Esophagus muscularis mucosa (tissue), 4 donors: ENCODE measurements at places on chromosomes 7 and 10.

DNA sequence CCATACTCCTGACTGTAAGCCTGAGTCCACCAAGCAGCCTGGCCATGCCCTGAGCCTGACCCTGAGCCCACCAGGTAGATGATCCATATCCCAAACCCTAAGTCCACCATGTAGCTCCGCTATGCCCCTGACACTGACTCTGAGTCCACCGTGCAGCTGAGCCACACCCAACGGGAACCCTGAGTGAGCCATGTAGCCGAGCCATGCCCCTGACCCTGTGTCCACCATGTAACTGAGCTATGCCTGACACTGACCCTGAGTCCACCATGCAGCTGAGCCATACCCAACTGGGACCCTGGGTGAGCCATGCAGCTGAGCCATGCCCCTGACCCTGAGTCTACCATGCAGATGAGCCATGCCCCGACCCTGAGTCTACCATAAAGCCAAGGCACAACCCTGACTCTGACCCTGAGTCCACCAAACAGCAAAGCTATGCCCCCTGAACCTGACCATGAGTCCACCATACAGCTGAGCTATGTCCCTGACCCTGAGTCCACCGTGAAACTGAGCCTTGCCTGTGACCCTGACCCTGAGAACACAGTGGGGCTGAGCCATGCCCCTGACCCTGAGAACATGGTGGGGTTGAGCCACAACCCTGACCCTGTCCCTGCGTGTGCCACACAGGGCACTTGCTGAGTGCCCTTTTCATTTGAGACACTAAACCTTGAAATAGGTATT is 299.8 kb downstream of the TNS3 start:
- DNase-seq, result no peak

GRCh38 chr7:134886353-134887057 is 99.8 kb upstream of the AGBL3 start:
- peak; percentile 90 for DNase-seq

GRCh38 chr10:82438277-82438676 is 563.3 kb downstream of the NRG3 start:
- no peak for DNase-seq

- DNase-seq, result no peak
Measured at GRCh38 chr10:48307711-48308018, 1.2 kb downstream of the MAPK8 start.

GRCh38 chr10:75472685-75473084 is 41.3 kb downstream of the LRMDA start:
- no peak for DNase-seq

GRCh38 chr10:30186371-30186875 is 127.0 kb upstream of the JCAD start:
- no peak for DNase-seq

DNA sequence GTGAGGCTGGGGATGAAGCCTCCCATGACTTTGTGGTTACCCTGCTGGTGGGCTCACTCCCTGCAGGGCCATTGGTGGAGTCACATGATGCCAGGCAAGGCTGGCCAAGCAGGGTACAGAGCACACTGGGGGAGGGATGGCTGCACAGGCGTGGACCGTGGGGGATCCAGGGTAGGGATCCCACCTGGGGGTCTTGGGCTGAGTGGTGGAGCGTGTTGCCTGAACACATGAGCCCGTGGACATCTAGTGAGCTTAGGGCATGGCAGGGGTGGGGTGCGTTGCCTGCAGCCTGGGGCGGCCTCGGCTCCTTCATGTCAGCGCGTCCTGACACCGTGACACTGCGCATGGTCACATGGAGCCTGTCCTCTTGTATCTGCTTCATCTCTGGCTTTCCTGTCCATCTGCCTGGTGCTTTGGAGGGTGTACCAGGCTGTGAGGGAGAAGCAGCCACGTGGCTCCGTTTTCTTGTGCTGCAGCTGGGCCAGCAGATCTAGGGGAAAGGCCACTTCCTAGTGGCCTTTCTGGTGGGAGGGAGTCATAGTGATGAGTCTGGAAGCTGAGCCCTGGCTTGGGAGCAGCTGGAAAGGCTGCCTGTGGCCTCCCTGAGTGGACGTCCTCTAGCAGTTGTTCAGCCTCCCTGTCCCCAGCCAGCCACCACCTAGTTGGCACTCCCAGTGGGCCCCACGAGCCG is 96.2 kb downstream of the LHPP start:
- DNase-seq, result no peak

- DNase-seq, result no peak
Measured at GRCh38 chr10:130399425-130399950, 263.3 kb downstream of the GLRX3 start.

- no peak for DNase-seq
Measured at GRCh38 chr7:87300756-87301155, 44.7 kb upstream of the CROT start.

GRCh38 chr7:83559887-83560286 is 89.1 kb downstream of the SEMA3E start:
- no peak for DNase-seq

- no peak for DNase-seq
Measured at GRCh38 chr7:137488038-137488437, 144.5 kb upstream of the PTN start.

DNA sequence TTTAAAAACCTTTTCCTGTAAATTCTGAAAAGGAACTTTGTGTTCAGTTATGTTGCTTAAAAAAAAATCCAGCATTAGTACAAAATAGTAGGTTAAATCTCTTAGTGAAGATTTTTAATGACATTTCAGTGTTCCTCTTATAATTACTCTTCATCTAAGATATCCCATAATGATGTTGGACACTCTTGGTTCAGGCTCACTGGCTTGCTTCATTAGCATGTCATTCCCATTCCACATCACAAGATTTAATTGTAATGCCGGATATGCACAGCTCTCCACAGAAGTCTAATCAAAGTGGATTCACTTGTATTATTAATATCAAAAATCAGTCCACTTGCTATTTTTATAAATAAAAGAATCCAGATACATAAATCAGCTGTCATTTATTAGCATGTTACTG is 180.0 kb upstream of the MDFIC start:
- DNase-seq, result no peak

- DNase-seq, result no peak
Measured at GRCh38 chr10:28558186-28558585, 25.3 kb downstream of the WAC start.

DNA sequence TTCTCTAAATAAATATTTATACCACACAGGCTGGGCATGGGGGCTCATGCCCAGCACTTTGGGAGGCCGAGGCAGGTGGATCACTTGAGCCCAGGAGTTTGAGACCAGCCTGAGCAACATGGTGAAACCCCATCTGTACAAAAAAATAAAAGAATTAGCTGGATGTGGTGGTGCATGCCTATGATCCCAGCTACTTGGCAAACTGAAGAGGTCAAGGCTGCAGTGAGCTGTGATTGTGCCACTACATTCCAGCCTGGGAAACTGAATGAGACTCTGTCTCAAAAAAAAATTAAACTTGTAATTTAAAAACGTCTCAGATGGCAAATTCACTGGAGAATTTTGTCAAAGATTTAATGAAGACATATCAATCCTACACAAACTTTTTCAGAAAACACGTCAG is 277.6 kb upstream of the BMPER start:
- DNase-seq, result no peak

DNA sequence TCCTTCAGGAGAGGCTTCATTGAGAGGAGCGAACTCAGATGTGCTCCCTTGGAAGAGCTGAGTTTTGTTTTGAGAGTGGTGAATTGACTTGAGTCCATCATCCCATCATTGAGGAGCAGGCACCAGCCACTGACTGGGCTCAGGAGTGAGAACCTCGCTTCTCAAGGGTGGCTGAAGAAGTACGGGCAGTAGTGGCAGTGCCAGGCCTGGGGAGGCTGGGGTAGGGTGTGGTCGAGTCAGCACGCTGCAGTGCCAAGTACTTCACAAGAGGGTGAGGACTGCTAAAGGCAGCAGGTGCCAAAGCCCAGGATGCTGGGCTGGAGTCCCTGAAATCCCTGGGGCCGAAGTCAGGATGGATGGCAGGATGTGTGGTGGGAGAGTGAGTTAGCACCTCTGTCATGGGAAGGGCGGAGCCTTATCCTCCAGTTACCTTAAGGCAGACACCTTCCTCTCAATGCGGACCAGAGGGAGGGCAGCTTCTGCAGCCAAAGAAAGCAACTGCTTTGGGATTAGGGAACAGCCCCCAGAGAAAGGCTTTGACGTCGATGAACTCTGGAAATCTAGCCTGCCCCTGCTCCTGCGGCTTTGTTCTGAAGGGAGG is 210.3 kb downstream of the CAMK1D start:
- no peak for DNase-seq

DNA sequence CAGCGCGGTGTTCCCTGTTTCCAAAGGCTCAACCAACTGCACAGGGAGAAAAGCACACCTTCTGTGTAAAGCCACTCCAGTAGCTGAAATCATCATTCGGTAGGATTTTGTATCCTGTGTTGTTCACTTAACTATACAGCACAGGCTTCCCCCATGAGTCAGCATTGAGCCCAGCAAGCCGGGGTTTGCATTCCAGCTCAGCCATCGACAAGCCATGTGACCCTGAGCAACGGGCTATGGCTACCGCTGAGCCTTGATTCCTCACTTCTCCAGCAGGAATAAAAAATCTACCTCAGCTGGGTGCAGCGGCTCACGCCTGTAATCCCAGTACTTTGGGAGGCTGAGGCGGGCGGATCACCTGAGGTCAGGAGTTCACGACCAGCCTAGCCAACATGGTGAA is 44.1 kb upstream of the ATP6V0A4 start:
- DNase-seq, result no peak

DNA sequence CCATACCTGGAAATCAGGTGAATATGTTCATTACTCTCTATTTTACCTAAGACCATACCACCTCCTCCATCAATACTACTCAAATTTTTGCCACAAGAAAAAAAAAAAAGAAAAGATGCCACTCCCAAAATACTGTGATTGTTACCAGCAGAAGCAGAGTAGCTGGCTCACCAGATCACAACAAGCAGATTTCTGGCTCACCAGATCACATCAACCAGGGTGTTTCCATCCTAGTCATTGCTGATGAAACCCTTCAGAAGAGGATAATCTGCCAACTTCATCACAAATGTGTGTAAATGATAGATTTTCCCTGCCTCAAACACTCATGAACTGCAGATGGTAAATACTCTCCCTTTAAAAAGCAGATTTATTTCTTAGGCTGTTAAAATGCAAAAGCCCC is 109.7 kb upstream of the NAMPT start:
- no peak for DNase-seq

DNA sequence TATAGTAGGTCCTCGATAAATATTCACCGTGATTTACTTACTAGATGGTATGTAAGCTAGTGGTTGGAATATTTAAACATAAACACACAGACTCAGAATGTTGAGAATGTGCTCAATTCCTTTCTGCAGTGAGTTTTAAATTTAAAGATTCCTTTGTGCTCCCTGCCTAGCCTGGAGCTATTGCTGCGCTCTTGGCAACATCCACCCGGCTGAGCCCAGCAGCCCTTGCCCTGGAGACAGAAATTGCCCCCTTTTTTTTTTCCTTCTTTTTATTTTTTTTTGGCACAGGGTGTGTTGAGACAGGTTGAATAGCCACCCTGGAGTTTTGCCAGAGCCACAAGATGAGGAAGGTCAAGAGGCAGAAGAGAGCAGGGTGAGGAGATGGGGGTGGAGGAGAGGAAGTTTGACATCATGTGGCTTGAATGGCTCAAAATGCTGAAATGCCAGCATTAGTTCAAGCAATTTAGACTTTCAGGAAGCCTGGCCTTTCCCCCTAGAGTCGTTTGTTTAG is 180.8 kb downstream of the PRKCQ start:
- no peak for DNase-seq

DNA sequence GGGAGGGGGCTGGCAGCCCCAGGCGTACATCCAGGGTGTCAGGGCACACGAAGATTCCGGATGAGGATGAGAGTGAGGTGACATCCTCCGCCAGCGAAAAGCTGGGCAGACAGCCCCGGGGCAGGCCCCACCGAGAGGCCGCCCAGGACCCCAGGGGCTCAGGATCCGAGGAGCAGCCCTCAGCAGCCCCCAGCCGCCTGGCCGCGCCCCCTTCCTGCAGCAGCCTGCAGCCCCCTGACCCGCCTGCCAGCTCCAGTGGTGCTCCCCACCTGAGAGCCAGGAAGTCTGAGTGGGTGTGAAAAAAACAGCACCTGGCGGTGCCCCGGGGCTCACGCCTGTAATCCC is 3.2 kb downstream of the GJD4 start:
- DNase-seq, result no peak

DNA sequence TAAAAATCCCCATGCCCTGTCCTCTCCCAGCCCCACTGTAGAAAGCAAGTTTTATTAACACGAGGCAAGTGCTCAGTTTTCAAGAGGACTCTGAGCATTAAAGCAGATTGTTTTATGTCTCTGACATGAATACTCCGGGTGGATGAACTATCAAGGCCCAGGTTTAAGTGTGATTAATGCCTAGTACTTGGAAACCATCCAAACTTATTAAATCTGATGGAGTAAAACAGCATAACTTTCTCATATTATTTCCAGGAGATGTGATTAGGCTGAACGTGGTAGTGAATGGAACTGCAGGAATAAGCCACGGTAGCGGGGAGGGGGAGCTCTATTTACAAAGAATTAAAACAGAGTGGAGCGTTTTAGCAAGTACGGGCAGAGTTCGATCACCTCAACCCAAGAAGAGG is 144.2 kb upstream of the RNF32 start:
- DNase-seq, result no peak

- DNase-seq, result no peak
Measured at GRCh38 chr10:21808550-21808949, 195.0 kb downstream of the DNAJC1 start.

DNA sequence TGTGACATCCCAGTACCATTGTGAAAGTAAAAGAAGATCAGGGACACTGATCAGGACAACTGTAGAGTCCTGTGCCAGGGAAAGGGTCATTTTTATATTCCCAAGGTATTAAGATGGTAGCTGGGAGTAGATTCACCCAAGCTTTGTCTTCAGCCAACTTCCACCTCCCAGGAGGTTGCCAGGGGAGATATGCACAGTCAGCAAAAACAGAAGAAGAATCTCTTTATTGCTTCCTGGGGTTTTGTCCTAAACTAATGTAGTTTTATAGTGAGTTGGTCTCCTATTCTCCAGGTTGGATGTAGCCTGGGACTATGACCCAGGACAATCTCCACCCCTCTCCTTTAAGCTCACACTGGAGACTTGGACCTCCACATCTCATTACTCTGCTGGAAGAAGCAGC is 139.2 kb downstream of the RAMP3 start:
- DNase-seq, result no peak

- DNase-seq, result no peak
Measured at GRCh38 chr7:2601065-2601464, 30.7 kb upstream of the TTYH3 start.

DNA sequence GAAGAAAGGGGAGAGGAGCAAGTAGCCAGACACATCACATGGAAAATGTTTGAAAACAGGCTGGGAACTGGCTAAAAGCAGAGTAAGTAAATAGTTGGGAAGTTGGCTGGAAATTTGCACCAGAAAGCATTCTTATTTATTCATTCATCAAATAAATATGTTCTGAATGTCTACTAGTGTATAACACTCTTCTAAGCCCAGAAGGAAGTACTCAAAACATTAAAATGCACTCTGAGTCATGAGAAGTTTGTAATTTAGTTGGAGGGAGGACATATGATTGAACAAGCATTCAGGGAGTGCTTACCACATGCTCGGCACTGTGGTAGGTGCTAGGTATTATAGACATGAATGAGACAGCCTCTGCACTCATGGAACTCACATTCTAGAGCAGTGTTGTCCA is 37.0 kb upstream of the CNNM1 start:
- no peak for DNase-seq

GRCh38 chr7:116423499-116423898 is 76.0 kb upstream of the CAV2 start:
- DNase-seq, result no peak

- DNase-seq, result no peak
Measured at GRCh38 chr7:102978284-102978683, 65.5 kb downstream of the LRRC17 start.
